ENCODE measurements at places on chromosomes 5 and 9.

- DNase-seq: no peak
Measured at GRCh38 chr5:171429543-171429910, 10.1 kb downstream of the FGF18 start.

GRCh38 chr5:168088410-168089173, 202.9 kb upstream of the WWC1 start:
- DNase-seq: no peak

DNA sequence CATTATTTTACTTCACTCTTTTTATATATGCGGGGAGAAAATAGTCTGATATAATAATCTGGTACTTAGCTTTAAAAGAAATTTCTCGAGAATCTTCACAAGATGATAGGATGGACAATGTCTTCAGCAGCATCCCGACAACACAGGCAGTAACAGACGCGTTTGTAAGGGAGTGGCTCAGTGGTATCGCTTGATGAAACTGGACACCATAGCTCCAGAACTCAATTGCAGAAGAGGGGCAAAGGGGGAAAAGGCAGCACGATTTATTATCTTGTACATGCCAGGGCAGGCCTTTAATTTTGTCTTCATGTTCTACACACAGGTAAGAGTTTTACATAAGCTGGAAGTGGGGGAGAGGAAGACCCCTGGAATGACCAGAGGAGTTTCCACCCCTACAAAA, 15.7 kb downstream of the IL4 start:
- no peak for DNase-seq

DNA sequence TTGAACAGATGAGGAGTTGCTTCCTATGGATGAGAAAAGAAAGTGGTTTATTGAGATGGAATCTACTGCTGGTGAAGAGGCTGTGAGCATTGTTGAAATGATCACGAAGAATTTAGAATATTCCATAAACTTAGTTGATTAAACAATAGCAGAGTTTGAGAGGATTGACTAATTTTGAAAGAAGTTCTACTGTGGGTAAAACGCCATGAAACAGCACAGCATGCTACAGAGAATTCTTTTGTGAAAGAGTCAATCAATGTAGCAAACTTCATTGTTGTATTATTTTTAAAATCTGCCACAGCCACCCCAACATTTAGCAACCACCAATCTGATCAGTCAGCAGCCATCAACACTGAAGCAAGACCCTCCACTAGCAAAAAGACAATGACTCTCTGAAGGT, 309.1 kb downstream of the SPOCK1 start:
- DNase-seq: no peak

DNA sequence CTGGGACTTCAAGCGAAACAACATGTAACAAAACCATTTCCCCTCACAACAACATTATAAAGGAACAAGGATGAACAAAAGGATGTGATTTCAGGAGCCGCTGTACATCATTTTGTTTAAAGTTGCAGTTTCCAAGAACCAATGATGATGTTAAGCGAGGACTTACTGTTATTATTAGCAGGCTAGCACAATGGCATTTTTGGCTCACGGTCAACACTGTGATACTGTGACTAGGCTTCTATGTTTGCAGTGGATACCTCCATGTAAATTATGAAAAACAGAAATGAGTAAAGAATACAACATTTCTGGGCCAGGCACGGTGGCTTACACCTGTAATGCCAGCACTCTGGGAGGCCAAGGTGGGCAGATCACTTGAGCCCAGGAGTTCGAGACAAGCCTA, 113.0 kb downstream of the AUH start:
- no peak for DNase-seq

GRCh38 chr9:89603767-89604665, 796 bp upstream of the GADD45G start:
- DNase-seq: peak; percentile 86

All from endothelial cell (in vitro differentiated cells).